ENCODE measurements at places on chromosomes 2 and 18.

DNA sequence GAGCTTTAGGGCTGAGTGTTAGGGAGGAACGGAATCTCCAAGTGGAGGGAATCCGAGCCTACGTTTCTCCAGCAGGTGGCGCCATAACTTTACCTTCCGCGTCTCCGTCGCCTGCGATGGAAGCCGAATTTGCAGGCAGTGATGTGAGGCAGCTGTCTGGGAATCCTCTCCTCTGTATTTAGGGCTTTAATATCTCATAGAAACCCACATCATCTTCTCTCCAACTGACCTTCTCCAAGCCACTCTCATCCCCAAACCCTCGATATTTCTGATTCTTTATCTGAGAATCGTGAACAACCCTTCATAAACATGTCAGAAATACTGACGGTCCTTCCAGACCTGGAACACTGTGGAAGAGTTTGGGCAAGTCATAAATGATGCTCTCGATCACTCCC is 27.5 kb downstream of the SIX2 start:
- DNase-seq, result peak; percentile 12

DNA sequence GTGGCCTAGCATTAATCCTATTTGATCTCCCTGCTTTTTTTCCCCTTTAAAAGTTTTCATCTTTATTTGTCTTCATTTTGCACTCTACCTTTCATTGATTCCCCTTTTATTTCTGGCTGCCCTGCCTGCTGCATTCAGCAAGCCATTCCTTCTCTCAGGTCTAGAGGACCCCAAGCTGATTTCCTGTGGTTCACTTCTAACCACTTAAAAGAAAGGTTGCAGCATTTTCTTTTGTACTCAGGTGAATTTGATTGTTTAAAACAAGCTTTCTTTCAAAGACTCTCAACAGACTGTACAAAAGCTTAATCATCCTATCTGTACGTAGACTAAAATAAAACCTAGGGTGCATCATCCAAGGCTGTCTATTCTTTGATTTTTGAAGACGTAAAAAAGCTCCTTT is 160.3 kb downstream of the CSRNP3 start:
- no peak for DNase-seq

DNA sequence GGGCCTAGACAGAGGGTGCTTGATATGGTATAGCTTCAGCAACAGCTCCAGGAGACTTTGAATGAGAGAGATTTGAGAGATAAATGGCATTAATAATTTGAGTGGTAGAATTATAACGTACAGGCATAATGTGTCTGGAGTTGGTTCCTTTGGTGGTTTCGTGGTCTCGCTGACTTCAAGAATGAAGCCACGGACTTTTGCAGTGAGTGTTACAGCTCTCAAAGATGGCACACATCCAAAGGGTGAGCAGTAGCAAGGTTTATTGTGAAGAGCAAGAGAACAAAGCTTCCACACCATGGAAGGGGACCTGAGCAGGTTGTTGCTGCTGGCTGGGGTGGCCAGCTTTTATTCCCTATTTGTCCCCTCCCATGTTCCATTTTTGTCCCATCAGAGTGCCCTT is 23.1 kb downstream of the PDCD1 start:
- no peak for DNase-seq

DNA sequence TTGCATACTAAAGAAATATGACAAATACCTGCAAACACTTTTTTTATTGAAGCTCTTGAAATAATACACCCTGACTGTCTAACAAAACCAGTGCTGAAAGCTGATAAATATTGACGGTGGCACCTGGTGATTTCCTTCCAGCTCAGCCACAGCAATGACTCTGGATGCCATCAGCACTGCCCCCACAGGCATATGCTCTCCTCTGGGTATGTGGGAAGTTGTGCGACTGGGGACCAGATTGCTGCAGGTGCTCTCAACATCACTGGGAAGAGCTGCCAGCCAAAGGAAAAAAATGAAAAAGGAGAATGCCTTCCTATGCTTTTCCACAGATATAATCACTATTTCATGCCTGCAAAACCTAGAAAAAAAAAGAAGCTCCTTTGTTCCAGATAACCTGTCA is 141.5 kb downstream of the PIGN start:
- DNase-seq, result no peak

DNA sequence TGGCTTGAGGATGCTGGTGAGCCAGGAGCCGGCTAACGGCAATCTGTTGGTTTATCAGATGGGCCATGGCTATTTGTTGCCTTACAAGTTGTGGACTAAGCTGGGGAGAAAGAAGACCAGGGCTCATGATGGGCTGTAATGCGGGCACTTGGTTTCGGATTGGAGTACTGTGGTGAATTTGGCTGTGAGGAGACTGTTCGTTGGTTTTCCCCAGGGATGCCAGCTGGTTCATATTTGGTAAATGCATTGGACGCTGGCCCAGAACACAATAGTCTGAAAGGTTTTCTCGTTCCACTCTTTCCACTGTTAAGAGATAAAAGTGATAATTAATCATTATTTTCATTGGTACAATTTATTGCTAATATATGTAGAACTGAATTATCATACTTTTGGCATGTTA is 108.9 kb downstream of the SATB2 start:
- DNase-seq, result no peak

- no peak for DNase-seq
These were observed 343.5 kb downstream of the MTX2 start for GRCh38 chr2:176612736-176613135.

- no peak for DNase-seq
These were observed 457.2 kb upstream of the HS6ST1 start for GRCh38 chr2:128775914-128776285.

DNA sequence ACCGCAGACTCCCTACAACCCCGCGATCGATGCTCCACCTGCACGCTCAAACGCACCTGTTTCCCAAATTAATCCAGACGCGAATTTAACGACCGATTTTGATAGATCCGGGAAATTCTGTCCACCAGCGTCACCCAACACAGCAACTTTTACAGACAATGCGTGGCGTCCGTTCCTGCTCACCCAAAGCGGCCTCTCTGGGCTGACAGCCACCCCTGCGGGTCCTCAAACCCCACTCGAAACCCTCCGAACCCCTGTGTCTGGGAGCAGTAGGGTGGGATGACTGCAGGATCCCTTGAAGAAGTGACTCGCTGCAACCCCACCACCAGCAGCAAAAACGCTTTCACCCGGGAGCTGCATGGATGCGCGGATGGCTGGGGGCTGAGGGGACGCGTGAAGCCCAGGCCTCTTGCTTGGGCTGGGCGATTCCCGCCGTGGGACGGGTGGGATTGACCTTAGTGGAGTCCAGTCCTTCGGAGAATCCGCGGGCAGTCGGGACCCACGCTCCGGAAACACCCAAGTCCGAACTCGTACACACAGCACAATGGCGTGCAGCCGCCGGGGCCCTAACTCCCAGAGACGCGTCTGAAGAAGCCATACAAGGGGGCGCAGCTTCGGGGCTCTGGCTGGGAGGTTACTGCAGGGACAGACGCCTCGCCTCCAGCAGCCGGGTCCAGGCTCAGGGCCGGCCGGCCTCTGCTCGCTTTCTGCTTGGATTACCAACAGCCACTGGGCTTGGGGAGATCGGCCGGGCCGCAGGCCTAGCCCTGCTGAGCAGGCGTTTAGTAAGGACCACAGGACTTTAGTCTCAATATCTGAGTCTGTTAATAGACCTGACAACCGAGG is 31.1 kb upstream of the ATP6V1B1 start:
- no peak for DNase-seq

DNA sequence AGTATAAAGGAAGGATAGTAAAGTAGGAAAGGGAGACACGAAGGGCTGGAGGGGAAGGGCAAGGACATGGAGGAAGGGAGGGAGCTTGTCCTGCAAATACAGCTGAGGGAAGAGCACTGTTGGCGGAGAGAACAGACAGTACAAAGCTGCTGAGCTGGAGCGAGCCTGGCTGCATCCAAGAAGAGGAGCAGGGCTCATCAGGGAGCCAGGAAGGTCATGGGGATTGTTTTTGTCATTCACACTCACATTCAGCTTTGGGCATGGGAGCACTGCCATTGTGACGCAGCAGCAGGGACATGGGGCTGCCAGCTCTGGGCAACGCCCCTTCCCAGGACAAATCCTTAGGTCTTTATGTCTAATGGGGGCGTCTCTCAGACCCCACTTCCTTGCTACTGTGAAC is 125.1 kb downstream of the COPS8 start:
- no peak for DNase-seq

DNA sequence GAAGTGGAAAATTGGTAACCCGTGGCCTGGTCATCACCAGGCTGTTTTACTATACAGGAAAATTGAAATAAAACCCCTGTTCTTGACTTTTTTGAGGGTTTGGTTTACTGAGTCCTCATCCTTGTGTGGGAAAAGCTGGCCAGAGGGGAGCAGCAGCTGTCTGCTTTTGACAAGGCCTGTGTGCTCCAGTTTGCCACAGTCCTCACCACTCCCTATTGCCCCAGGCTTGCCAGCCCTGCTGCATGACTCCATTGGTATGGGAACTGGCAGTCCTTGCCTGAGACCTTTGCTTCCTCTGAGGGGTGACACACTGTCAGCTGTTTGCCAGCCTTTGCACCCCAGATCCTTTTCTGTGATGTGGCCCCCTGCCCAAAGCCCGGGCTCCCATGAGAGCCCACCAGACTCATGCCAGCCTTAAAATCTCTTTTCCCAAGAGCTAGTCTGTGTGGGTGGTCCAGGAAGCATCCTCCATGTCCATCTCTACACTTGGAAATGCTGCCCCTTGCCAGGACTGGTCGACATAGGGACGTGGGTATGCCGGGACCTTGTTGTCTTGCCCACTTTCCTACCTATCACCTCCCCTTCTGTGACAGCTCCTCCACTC is 39.0 kb downstream of the GLI2 start:
- DNase-seq, result no peak

DNA sequence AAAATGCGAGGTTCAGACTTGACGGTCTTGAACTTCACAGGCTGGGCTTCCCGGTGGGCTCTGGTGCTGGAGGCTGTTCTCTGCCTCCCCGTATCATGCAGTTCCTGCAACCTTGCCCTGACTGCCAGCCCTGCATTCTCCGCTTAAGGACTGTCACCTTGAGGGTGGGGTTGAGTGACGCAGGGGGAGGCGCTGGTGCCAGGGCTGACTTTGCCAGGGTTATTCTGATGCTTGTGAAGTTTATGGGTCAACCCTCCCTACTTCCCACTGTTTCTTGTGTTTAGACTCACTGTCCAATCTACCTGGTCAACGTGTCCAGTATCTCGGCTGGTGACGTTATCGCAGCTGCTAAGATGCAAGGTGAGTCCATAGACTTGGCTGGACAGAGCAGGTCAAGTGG is 37.5 kb upstream of the MAPRE3 start:
- DNase-seq, result no peak

DNA sequence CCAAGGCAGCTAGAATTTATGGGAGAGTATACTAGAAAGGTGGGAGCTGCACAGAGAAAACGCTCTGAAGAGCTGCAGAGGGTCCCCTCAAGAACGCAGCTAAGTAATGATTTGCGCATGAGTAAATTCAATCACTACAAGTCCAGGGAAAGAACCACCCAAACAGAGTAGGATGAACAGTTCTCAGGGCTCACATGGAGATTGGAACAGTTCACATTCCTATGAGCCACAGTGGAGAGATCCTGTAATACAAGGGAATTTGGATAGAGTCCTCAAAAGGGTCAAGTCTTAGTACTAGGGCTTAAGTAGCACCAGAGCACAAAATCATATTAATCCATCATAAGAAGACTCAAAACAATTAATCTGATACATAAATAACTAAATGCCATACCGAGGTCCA is 12.7 kb downstream of the OLA1 start:
- no peak for DNase-seq

DNA sequence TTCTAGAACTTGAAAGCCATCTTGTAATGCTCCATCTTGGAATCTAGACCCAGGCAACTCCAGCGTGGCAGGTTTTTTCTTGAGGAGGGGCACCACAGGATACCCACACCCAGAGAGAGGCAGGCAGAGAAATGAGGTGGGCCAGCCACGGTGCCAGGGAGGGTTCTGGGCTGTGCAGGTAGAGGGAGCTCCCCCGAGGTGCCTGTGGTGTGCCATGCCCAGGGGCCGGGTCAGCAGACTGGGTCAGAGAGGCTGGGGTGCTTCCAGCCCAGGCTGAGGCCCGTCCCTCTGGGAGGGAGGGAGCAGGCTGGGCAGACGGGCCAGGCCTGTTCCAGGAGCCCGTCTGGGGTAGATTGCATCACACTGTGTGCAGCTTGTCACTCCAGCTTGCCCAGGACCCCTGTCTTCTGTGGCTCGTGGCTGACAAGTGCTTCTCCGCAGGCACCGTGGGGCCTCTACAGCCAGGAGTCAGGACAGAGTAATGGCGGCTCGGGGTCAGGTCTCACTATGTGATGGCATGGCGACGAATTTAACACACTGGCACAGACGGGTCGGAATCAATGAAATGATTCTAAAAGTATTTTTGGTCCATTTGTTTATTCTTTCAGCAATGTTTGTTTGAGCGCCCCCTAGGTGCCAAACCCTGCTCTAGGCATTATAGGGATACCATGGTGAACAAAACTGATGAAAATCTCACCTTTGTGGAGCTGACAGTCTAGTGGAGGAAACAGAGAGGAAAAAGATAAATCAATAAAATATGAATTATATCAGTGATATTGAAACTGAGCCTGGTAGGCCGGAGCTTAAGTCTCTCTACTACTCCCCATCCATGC is 144.0 kb downstream of the ACOXL start:
- DNase-seq, result no peak

DNA sequence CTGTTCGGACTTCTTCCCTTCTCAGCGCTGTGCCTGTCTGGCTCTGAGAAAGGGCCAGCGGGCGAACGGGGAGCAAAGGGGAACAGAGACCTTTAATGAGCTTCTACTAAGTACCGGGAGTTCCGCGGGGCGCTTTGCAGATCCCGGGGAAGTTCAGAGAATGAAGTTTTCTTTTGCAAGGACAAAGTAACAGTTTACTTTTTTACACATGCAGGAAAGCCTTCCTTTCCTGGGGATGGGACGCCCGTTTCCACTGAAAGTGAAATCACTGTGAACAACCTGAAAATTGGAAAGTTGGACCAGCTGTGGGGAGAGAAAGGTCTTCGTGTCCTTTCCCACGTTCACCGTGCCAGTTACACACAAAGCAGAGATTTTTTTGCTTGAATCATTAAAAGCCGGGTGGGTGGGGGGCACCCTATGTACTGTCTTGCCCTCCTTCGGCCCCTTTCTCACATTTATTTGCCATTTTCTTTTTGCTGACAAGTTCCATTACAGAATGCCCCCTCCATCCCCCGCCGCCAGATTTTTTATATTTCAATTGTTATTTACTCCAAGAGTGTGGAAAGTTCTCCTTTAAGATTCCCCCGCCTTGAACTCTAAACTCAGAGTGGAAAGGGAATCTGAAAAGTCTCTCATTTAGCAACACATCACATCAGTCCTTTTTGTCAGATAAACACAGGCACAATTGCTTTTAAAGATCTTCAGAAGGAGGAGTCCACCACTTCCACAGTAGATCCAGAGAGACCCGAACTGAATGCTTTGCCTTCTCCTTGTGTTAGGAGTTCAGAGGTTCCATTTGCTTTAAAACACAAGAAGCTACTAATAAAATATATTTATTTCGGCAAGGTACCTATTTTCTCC is 1.1 kb upstream of the FN1 start:
- DNase-seq, result no peak

DNA sequence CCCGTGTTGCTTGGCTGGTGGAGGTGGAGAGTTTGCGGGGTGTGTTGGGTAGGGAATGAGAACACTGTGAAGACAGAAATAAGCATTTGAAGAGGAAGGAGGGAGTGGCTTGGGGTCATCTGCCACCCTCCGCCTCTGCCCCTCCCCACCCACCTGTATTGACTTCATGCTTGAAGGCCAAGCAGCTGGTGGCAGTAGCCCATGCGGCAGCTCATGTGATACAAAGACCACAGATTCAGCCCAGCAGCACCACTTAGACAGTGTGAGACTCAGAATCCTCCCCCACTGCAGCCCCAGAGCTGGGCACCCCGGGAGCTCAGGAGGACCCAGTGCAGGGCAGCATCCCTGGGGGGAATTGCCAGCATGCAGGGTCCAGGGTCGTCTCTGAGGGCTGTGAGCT is 15.4 kb downstream of the NPPC start:
- DNase-seq, result no peak

Measured in stimulated activated CD8-positive, alpha-beta memory T cell treated with anti-CD3 and anti-CD28 coated beads, Interleukin-15, amount 100 ng/mL, for 4 hours (primary cell).